Activated CD4-positive, alpha-beta T cell treated with anti-CD3 and anti-CD28 coated beads for 24 hours (primary cell): ENCODE measurements at places on chromosomes 6 and 20.

GRCh38 chr6:106746652-106747051 is 117.3 kb downstream of the QRSL1 start:
- DNase-seq, result no peak

- DNase-seq, result no peak
These were observed 237.7 kb downstream of the FOXA2 start for GRCh38 chr20:22346716-22347115.

- no peak for DNase-seq
These were observed 29.4 kb downstream of the PHIP start for GRCh38 chr6:79048611-79049010.

DNA sequence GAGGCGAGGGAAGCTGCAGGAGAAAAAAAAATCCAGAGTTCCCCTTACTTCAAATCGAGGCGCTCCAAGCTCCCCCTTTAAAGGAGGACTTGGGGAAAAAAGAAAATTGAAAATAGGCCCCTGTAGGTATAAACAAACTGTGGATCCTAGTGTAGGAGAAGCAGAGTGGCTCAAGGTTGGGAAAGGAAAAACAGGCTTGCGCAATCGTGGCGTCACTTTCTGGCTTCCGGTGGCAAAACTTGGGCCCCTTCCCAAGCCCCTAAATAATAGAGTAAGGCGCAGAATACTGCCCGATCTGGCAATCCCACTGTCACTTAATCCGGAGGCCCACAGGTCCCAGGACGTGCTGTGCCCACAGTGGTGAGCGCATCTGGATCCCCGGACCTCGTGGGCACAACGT is 8.0 kb downstream of the PAX1 start:
- no peak for DNase-seq

DNA sequence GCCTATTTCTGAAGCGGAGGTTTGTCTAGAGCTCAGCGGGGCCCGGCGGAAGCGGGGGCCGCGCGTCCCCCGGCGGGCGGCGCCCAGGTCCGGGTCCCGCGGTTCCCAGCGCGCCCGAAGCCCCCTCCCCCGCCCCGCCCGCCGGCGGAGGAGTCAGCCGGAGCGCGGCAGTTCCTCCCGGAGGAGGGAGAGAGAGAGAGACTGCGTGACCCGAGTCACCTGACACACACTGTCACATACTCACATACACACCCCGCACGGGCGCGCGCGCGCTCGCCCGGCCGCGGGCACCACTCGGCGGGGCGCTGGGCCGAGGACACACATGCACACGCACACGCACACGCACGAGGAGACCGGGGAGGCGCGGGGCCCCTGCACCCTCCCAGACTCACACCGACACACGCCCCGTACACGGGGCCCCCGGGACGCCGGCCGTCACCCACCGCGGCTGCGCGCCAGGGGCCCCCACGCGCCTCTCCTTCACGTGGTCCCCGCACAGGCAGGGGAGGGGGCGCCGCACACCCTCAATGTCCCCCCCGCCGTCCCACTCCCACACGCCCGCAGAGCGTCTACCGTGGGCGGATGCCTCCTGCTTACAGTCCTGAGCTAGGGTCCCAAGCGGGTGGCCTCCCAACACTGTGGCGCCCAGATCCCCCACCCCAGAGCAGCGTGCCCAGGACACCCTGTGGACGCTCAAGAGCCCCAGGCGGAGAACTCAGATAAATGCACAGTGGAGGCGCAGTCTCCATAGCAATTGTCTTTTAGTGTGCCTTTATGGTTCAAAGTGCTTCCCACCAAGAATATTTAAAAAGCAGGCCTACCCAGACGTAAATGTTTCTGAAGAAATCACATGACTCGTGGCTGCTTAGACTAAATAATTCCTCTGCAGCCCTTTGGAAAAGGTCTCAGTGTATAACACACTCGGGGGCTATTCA is at the start of gene RRAGD:
TSS of gene RRAGD (minus strand) at position 203 of the 935 bp plus-strand sequence. CDS start 280 bp downstream, outside the sequence.
- DNase-seq, result peak; percentile 43

DNA sequence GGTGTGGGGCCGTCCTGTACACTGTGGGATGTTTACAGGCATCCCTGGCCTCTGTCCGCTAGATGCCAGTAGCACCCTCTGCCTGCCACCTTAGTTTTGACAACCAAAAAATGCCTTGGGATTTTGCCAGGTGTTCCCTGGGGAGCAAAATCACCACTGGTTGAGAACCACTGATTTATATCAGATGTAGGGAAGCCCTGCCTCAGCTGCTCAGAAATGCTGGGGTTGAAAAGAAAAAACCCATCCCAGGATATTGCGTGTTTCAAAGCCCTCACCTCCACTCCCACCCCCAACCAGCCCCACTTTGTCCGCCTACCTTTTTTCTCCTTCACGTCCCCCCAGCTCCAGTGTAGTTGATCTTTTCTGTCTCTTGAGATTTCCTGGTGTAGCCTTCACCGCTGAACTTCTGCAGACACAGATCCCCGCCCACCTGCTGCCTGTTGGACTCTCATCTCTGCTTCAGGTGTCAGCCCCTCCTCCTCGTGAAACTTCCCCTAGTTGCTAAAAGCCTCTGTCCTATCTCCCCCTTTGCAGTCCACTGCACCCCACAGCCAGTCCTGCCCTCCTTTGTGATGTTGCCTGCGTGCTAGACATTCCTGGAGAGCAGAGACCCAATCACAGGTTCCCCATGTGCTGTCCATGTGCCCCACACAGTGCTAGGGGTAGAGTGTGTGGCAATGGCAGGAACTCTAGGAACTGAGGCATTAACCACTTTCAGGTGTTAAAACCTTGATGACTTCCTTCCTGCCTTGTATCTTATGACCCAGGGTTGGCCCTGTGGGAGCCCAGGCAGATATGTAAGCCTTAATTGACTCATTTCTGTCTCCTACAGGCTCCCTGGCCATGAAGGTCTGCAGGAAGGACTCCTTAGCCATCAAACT is 98.9 kb downstream of the TBC1D7 start:
- no peak for DNase-seq

- no peak for DNase-seq
These were observed 135.6 kb downstream of the COL12A1 start for GRCh38 chr6:75070244-75070643.

DNA sequence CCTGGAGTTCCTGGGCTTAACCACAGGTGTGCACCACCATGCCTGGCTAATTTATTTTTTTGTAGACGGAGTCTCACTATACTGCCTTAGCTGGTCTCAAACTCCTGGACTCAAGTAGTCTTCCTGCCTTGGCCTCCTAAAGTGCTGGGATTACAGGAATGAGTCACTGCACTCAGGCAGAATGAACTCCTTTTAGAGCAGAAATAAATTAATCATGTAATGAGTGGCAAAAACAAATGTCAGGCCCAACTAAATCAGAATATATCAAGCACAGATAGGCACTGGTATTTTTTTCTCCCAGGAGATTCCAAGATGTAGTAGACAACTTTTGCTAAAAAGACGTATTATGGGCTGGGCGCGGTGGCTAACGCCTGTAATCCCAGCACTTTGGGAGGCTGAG is 2.6 kb downstream of the RPS10 start:
- DNase-seq, result no peak

GRCh38 chr6:8562125-8562524 is 126.8 kb upstream of the SLC35B3 start:
- no peak for DNase-seq

DNA sequence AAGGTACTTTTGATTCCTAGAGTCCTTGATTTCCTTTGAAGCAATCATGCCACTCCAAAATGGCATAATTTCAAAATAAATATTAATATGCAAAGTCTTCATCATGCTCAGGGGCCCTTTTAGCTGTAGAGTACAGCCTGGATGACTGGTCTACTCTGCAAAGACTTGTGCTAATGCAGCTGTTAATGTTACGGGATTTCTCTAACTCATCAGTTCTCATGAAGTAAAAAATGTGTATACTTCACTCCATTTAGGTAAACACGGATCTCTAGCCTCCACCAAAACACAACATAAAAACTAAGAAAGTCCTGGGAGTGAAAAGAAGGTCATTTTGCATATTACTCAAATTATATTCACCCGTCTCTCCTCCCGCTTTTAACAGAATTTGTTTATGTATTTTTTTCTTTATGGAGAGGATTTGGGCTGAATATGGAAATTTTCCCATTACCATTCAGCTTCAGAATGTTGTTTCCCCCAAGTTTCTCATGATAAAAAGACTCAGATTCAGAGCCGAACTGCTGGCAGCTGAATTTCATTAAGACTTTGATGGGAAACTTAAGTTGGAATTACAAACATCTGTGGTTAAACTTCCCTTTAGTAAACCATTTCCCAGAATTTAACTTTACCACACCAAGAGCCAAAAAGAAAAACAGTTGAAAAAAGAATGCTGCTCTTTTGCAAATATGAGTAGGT is 8.7 kb downstream of the LAMA4 start:
- DNase-seq, result no peak

DNA sequence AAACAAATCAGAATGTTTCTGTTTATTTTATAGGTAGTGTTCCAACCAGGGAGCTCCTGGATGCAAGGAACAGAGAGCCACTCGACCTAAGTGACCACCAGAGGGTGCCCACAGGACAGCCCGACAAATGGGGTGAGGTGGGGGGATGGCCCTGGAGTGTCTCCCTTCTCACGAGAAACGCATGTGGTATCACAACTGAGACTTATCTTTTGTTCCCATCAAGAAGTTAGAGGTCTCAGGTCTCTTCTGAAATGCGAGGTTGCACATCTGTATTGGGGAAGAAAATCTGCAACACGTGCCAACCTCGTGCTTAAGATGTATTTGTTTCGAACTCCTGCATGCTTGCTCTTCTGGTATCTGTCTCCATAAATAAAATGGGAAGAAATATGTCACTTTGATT is 104.0 kb downstream of the ISM1 start:
- DNase-seq, result no peak

GRCh38 chr6:12013307-12013719 is 1.2 kb downstream of the HIVEP1 start:
- DNase-seq, result no peak

- no peak for DNase-seq
These were observed 109.9 kb downstream of the PSMB1 start for GRCh38 chr6:170443151-170443662.

DNA sequence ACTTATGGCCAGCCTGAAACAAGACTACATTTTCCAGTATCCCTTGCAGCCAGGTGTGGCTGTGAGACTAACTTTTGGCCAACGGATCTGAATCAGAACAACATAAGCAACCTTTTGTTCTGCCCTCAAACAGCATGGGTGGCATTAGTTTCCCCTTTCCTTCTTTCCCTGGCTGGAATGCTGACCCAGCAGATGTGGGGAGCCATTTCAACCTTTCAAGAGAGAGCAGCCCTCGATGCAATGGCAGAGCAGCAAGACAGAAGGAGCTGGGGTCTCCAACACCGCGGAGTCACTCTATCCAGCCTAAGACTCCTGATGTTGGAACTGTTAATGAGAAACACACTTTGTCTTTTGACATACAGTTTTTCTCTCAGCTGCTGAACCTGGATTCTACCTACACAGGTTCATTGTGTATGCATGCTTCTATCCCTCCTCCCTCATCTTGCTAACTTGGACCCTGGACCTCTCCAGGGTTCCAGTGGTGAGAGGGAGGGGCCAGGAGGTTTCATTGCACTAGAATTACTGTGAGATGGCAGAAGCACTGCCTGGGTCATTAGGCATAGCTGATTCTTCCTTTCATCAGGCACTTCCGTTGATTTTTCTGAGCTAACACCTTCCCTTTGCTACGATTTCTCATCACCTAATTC is 28.8 kb upstream of the DDR1 start:
- no peak for DNase-seq

- no peak for DNase-seq
These were observed 52.3 kb downstream of the SLC22A3 start for GRCh38 chr6:160400446-160400845.

DNA sequence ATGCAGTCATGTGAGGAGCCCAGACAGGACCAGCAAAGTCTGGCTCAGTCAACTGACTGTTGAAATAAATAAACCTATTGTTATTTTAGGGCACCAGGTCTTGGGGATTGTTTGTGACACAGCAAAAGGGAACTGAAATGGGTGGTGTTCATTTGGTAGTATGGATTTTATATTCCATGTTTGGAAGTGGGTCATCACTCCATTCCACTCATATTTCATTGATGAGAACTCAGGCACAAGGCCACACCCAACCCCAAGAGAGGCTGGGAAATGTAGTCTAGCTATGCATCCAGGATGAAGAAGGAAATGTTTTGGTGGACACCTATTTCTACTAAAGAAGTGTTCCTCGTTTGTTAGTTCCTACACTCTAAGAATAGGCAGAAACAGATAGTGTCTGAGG is 64.9 kb upstream of the BTBD3 start:
- DNase-seq, result no peak

- DNase-seq, result no peak
These were observed 660.2 kb downstream of the EPHA7 start for GRCh38 chr6:92759178-92759577.

- peak; percentile 10 for DNase-seq
These were observed 38.1 kb upstream of the CD83 start for GRCh38 chr6:14079433-14079832.

DNA sequence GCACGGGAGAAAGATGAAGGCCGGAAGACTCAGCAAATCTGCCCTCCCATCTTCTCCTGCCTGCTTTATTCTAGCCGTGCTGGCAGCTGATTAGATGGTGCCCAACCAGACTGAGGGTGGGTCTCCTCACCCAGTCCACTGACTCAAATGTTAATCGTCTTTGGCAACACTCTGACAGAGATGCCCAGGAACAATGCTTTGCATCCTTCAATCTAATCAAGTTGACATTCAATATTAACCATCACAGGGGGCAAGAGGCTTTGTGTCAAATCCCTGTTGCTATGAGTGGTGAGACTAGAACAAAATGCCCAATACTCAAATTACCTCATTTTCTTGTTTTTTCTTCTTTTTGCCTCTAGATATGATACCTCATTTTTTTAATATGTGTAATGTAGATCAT is 27.4 kb upstream of the PLAGL1 start:
- DNase-seq, result no peak

GRCh38 chr6:7100072-7100752 is 7.5 kb upstream of the RREB1 start:
- DNase-seq, result no peak

DNA sequence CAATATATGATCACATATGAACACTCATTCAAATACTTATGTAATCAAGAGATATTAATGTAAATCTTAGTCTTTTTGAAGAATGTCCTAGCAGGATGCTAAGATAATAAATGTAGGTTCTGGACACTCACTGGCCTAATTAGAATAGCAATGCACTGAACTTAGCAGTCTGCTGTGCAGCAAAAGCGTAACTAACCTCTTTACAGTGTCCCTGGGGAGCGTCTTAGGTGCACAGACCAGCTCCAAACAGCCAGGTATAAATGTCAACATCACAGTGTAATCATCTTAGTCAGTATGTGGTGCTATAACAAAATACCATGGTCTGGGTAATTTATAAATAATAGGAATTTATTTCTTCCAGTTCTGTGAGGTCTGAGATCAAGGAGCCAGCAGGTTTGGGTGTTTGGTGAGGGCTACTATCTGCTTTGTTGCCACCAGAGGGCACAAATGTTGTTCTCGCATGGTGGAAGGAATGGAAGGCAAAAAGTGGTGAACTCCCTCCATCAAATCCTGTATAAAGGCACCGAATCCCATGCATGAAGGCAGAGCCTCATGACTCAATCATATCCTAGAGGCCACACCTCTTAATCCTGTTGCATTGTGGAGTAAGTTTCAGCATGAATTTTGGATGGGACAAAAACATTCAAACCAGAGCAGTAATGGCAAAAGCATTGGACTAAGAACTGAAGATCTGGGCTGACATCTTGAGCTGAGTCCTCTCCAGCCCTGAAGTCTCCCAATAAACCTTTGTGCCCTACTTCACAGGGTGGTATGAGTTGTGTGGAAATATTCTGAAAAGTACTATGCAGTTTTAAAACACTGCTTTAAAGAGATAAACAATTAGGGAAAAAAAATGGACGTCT is 41.8 kb upstream of the FOXO3 start:
- no peak for DNase-seq

- no peak for DNase-seq
These were observed 128.4 kb upstream of the SGK1 start for GRCh38 chr6:134446218-134446848.

GRCh38 chr6:161031721-161032495 is 40.3 kb downstream of the MAP3K4 start:
- DNase-seq, result no peak
